ENCODE measurements at places on chromosomes 7 and 10.

DNA sequence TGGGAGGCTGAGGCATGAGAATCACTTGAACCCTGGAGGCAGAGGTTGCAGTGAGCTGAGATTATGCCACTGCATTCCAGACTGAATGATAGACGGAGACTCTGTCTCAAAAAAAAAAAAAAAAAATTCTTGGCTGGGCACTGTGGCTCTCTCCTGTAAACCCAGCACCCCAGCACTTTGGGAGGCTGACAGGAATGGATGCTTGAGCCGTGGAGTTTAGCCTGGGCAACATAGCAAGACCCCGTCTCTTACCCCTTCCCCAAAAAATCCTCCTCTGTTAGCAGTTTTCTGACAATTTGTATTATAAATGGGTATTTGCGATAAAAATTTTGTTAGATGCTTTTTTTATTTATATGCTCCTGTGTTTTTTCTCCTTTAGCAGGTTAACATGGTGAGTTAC is 11.0 kb downstream of the SAMD8 start:
- no peak for DNase-seq

GRCh38 chr7:14825912-14826311 is 76.6 kb downstream of the DGKB start:
- no peak for DNase-seq

GRCh38 chr10:34058845-34059614 is 724.6 kb upstream of the NRP1 start:
- DNase-seq: no peak

DNA sequence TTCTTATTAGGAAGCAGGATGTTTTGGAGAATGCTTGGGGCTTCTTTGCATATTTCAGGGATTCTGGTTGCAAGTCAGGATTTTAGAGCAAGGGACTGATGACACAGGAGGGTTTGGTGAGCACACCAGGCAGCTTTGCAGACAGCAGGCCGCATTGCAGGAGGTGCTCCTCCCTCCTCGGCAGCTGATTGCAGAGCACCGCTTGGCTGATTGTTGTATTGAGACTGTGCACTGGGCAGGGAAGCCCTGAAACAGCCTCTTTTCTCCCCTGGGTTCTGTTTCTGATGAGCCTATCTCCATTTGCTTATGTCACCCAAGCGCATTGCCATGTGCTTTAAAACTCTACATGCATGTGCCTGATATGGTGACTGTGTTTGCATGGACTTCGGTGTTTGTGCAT is 769.6 kb downstream of the GRID1 start:
- DNase-seq: no peak

DNA sequence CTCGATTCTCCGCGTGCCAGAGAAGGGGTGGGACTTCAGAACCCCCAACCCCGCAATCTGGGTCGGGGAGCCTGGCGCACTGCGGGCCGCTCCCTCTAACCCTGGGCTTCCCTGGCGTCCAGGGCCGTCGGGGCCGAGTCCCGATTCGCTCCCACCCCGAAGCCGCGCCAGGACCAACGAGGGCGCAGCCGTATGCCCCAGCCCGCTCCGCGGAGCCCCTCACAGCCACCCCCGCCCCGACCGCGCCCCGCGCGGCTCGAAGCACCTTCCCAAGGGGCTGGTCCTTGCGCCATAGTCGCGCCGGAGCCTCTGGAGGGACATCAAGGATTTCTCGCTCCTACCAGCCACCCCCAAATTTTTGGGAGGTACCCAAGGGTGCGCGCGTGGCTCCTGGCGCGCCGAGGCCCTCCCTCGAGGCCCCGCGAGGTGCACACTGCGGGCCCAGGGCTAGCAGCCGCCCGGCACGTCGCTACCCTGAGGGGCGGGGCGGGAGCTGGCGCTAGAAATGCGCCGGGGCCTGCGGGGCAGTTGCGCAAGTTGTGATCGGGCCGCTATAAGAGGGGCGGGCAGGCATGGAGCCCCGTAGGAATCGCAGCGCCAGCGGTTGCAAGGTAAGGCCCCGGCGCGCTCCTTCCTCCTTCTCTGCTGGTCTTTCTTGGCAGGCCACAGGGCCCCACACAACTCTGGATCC is at the start of gene LEP:
TSS of gene LEP (plus strand) at position 583 of the 691 bp plus-strand sequence. CDS start 10,741 bp downstream, outside the sequence.
- no peak for DNase-seq

- DNase-seq: peak; percentile 72
These were observed at the start of gene NKX2-3 for GRCh38 chr10:99532687-99533495. NKX2-3 (plus strand) TSS chr10:99532942; CDS start chr10:99533132, 190 bp downstream.

DNA sequence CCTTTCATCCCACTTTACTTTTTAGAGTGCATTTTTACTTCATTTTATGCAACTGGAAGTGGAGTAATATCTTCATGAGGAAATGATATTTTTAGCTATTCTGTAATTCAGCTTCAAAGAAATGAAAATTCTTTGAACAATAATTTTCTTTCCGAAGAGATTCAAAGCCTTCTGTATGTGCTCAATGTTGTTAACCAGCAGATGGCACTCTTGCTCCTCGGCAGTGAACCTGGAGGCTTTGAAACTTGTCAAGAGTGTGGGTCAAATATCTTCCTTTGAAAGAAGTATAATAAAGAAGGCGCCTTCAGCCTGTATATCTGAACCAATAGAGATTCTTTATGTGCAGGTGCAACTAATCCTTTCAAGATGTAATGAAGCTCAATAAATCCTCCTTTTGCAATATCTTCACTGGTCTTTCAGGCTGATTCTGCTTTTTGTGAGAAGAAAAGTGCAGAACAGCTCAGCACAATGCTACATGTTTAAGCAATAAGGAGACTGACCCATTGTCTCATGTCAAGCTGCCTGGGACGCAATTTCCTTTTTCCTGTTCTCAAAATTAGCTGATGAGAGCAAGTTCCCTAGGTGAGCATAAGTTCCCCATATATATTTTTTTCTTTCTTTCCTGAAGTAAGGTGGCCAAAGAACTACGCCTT is 258.4 kb downstream of the SEMA3A start:
- peak; percentile 65 for DNase-seq

GRCh38 chr7:155205368-155206317 is 92.0 kb upstream of the INSIG1 start:
- peak; percentile 92 for DNase-seq

- DNase-seq: no peak
These were observed 663.3 kb upstream of the MGMT start for GRCh38 chr10:128803790-128804189.

GRCh38 chr10:357201-357950 is 222.1 kb downstream of the ZMYND11 start:
- no peak for DNase-seq

DNA sequence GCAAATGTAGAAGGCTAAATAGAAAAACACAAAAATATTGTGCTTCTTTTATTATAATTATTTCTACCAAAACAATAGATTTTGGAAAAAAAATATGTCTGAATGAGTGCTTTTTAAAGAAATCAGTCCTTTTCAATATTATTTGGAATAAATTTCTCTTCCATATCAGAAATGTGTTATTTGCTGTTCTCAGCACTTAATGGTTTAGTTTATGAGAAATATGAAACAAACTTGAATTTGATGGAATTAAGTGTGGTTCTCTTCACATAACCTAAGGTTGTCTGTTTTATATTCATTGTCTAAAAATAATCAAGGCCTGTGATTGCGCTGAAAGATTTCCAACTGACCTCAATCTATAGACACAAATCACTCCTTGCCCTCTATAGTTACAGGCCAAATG is 203.0 kb downstream of the COBL start:
- DNase-seq: no peak

GRCh38 chr10:121832647-121833046 is 95.2 kb downstream of the ATE1 start:
- no peak for DNase-seq
